ENCODE measurements at places on chromosomes 11 and 22.

- DNase-seq, result no peak
These were observed 983 bp downstream of the EHF start for GRCh38 chr11:34621876-34622275.

GRCh38 chr22:27220339-27220738, 563.0 kb downstream of the MIAT start:
- DNase-seq, result no peak

- DNase-seq, result no peak
These were observed 74.4 kb upstream of the GUCY1A2 start for GRCh38 chr11:107092667-107093066.

GRCh38 chr11:38718659-38719058, 2120.6 kb upstream of the RAG2 start:
- DNase-seq, result no peak

GRCh38 chr11:10598816-10599215, 30.4 kb upstream of the LYVE1 start:
- DNase-seq, result no peak

DNA sequence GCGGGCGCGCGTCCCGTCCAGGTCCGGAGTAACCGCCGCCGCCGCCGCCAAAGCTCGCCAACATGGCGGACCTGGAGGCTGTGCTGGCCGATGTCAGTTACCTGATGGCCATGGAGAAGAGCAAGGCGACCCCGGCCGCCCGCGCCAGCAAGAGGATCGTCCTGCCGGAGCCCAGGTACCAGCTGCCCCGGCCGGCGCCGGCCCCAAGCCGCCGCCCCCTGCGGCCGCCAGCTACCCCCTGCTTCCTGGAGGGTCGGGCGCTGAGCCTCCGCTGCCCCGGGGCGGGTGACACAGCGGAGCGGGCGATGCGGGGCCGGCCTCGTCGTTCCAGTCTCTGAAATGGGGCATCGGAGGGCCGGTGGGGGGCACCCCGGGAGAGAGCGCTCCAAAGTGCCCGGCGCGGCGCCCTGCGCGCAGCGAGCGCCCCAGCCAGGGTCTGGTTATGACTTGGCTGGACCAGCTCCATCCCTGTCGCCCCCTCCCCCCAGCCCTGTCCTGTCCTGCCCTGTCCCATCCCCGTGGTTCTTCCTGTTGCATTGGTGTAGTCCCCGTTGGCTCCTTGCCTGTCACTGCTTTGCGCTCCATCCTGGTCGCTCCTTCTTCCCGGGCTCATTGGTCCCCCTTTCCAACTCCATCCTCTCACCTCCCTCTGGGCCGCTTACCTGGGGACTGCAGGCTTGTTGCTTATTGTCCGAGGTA, 653 bp downstream of the GRK3 start:
- peak; percentile 4 for DNase-seq

- no peak for DNase-seq
These were observed 238.1 kb upstream of the BLID start for GRCh38 chr11:122354025-122354697.

DNA sequence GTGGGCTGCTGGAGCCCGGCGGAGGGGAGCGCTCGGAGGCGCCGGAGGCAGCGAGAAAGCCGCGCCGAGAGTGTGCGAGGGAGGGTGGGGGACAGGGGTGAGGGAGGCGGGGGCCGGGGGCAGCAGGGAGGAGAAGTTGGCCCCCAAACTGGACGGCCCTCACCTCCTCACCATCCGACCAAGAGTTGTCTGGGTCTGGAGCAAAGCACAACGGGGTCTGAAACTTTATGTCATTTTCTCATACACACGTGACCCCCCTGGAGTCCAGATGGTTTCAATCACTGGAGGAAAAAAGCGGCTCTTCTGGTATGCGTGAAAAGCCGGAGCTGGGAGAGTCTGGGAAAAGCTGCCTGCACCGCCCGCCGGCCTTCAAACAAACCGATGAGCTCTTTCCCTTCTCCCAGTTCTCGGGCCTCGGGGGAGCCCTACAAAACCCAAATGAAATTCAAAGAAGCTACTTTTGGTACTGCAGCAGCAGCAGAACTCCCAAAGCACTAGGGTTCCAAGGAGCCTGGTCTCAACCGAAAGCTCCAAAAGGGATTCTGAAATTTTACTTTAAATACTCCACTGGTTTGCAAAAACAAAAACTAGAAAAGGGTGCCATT, 39.7 kb upstream of the AKIP1 start:
- DNase-seq, result no peak
